ENCODE measurements at places on chromosomes 16 and 17. TPM values are rescaled to one million over a fixed set of nuclear protein-coding genes. Genes with fewer than 3 reads are reported as not detected.

DNA sequence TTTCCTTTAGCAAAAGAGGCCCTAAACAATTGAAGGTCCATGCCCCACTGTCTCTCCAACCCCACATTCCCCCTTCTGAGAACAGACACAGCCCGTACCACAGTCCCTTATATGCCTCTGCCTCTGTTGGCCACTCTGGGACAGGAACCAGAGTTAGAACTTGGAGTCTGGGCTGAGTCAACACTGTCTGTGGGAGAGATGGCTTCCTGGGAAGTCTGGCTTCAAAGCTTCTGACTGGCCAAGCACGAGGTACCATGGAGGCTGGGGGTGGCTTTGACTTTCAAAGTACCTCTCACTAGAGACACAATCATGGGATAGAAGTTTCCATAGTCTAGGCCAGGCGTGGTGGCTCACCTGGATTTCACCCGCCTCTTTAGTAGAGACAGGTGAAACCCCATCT lies 14.9 kb upstream of the SPOP start:
- H3K36me3 ChIP-seq: peaks cover 5% of the 10 kb centered on the region
- DNase-seq: no peak
- H3K4me1 ChIP-seq: peaks cover 50% of the 10 kb centered on the region
- H3K27ac ChIP-seq: peak overlapping the region; percentile 51
- H3K27me3 ChIP-seq: no peaks in the 10 kb centered on the region
- no peak overlapping the region for H3K4me3 ChIP-seq

GRCh38 chr16:11587643-11588247 lies 1.0 kb upstream of the LITAF start:
- no peak overlapping the region for H3K27ac ChIP-seq
- H3K27me3 ChIP-seq: no peaks in the 10 kb centered on the region
- peaks cover 7% of the 10 kb centered on the region for H3K36me3 ChIP-seq

- no peaks in the 10 kb centered on the region for H3K27me3 ChIP-seq
- no peak overlapping the region for H3K4me3 ChIP-seq
- no peak for DNase-seq
- no peak overlapping the region for H3K27ac ChIP-seq
Observed at GRCh38 chr17:82793974-82794630, 42.2 kb downstream of the TBCD start.

- no peak overlapping the region for H3K4me3 ChIP-seq
- H3K27me3 ChIP-seq: peaks cover 41% of the 10 kb centered on the region
- no peaks in the 10 kb centered on the region for H3K36me3 ChIP-seq
- DNase-seq: no peak
- no peaks in the 10 kb centered on the region for H3K4me1 ChIP-seq
Observed at GRCh38 chr17:45794840-45795239, 10.7 kb downstream of the CRHR1 start.

DNA sequence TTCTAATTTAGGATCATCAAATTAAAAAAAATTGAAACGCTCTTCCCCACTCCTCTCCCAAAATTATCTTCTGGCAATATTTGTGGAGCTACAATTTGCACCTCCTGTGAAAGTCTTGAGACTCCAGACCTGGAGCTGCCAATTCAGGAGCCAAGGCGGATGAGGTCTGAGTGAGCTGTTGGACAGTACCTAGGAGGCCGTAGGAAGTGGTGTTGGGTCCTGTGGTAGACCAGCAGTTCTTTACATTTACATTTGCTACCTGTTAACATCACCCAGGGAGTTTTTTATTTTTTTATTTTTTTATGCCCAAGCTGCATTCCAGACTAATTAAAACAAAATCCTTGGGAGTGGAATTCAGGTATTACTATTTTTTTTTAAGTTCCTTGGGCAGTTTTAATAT lies 271.0 kb downstream of the PHKB start:
- H3K4me1 ChIP-seq: peaks cover 22% of the 10 kb centered on the region
- no peak for DNase-seq
- H3K4me3 ChIP-seq: peak overlapping the region; percentile 43

- H3K27ac ChIP-seq: peak overlapping the region; percentile 24
- no peaks in the 10 kb centered on the region for H3K27me3 ChIP-seq
- H3K4me3 ChIP-seq: peak overlapping the region; percentile 82
Observed at GRCh38 chr16:1769402-1770300, 1.7 kb downstream of the NME3 start.

DNA sequence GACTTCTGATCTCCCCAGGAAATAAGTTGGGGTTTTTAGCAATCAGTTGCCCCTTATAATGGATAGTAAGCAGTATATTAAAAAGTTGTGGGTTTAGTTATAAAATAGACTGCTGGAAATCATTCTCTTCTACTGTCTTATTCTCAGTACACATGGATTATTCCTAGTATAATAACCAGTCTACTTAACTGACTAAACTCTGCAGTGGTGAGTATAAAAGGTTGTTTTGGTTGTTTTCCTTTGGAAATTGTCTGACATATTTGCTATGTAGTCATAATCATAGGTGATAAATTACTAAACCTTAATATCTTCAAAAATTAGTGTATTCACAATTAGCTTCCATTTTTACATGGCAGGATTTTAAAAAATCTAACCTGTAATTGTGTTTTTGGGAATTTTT lies 31.4 kb downstream of the CTCF start:
- H3K4me1 ChIP-seq: peaks cover 38% of the 10 kb centered on the region
- peak overlapping the region; percentile 7 for H3K27ac ChIP-seq
- no peak for DNase-seq
- no peaks in the 10 kb centered on the region for H3K27me3 ChIP-seq

DNA sequence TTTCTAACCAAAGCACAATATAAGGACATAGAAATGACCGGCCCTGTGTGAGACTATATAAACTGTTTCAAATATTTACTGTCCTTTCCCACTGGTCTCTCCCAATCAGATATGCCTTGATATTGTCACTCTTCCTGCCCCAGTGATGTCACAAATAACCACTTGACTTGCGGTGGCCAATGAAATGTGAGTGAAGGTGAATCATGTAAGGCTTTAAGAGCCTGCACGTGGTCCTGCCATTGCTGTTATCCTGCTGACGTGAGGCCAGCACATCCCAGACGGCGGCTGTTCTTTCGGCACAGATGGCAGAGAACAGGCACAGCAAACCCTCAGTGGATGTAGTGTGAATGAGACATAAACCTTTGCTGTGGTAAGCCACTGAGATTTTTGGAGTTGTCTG lies 5.4 kb upstream of the KLHL11 start:
- DNase-seq: no peak
- peak overlapping the region; percentile 10 for H3K4me3 ChIP-seq
- H3K27me3 ChIP-seq: no peaks in the 10 kb centered on the region
- peaks cover 20% of the 10 kb centered on the region for H3K36me3 ChIP-seq
- peak overlapping the region; percentile 84 for H3K27ac ChIP-seq

GRCh38 chr17:43915559-43915958 lies 8.2 kb upstream of the MPP2 start:
- no peaks in the 10 kb centered on the region for H3K27me3 ChIP-seq
- DNase-seq: no peak
- peaks cover 19% of the 10 kb centered on the region for H3K4me1 ChIP-seq
- H3K4me3 ChIP-seq: no peak overlapping the region
- H3K36me3 ChIP-seq: no peaks in the 10 kb centered on the region

DNA sequence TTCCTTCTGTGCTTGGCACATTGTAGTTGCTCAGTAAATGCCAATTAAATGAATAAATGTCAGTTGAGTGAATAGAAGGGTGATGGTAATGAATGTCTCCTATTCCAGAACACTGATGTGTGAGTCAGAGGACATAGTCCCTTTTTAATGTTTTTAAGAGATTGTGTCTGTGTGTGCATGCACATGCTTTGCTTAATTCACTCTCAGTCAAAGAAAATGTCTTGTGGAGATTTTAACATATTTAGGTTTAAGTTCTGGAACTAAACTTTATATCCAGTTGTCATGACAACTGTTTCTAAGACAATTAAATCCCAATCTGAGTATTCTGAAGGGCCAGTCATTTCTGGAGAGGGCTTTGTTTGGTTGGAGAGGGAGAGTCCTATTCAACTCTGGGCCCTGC lies 255.3 kb upstream of the CDH11 start:
- H3K4me3 ChIP-seq: no peak overlapping the region
- DNase-seq: no peak
- H3K4me1 ChIP-seq: no peaks in the 10 kb centered on the region
- H3K27ac ChIP-seq: no peak overlapping the region

Gene PDK2
- total RNA-seq: 26.6 TPM

Gene AGRP
- not detected for total RNA-seq

Gene FZD2
- total RNA-seq: 0.82 TPM

Gene VAT1L
- total RNA-seq: not detected
